Activated T-helper 2 cell treated with anti-CD3 and anti-CD28 coated beads, Interferon-gamma antibody, Interleukin-2, Interleukin-4, amounts not matched to agents 10 μg/mL and 5 μg/mL and 100 μg/mL, durations not matched to agents 14 hours and 24 hours and 36 hours (primary cell): ENCODE measurements at places on chromosomes 2 and 18. TPM values are rescaled to one million over a fixed set of nuclear protein-coding genes. Genes with fewer than 3 reads are reported as not detected.
A peak's percentile ranks its signal among the peaks of the same experiment; 100 is the strongest.

GRCh38 chr2:43169987-43170386 is 56.4 kb downstream of the ZFP36L2 start:
- DNase-seq = peak; percentile 60

The SPP2 gene
- not detected in 2 replicates for total RNA-seq

DNA sequence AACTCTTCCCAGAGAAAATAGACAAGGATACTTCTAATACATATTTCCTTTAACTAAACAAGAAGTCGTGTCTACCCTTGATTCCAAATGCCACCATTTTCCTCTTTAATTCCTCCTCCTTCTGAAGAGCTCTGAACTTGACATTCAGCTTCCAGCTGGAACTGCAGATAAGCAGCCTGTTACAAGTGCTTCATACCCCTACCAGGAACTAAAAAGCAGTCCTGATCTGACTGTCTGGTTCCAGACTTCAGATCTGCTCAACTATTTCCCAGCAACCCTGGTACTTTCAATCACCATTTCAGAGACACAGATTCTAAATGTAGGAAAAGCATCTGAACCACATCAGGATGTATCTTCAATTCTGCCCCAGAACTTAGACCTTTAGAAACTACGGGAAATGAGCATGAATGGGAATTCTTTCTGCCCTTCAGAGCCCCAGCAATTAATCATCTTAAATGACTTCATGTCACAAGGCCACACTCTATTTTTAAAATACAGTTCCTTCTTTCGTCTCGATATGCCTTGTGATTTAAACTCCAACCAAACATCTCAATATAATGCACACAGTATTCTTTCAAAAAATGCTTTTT is 159.5 kb downstream of the L3MBTL4 start:
- no peak for DNase-seq

DNA sequence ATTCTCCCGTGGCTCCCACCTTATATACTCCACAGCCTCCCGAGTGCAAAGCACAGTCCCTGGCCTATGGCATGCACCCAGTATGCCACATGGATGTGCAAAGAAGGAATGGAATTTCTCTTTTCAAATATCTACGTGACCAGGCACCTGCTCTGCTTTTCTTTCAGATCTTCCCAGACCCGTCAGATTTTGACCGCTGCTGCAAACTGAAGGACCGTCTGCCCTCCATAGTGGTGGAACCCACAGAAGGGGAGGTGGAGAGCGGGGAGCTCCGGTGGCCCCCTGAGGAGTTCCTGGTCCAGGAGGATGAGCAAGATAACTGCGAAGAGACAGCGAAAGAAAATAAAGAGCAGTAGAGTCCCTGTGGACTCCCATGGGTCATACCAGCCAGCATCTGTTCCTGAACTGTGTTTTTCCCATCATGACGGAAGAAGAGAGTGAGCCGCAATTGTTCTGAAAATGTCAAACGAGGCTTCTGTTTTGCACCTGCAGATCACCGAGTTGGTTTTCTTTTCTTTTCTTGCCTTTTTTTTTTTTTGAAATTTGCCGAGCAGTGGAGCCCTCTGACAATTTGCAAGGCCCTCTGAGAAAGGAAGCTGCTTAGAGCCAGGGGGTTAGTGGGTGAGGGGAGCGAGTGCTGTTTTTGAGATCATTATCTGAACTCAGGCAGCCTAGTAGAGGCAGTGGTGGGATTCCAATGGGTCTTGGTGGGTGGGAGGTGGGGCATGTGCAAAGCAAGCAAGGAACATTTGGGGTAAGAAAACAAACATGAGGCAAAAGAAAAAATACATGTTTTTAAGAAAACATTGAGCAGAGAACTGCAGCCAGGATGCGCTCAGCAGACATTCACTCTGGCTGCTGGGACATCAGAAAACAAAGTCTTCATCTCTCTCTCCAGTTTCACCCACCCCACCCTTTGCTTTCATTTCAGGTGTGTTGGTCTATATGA is 26.2 kb downstream of the LBH start:
- DNase-seq = no peak

GRCh38 chr2:46187112-46187618 is 110.0 kb upstream of the EPAS1 start:
- DNase-seq = peak; percentile 26

DNA sequence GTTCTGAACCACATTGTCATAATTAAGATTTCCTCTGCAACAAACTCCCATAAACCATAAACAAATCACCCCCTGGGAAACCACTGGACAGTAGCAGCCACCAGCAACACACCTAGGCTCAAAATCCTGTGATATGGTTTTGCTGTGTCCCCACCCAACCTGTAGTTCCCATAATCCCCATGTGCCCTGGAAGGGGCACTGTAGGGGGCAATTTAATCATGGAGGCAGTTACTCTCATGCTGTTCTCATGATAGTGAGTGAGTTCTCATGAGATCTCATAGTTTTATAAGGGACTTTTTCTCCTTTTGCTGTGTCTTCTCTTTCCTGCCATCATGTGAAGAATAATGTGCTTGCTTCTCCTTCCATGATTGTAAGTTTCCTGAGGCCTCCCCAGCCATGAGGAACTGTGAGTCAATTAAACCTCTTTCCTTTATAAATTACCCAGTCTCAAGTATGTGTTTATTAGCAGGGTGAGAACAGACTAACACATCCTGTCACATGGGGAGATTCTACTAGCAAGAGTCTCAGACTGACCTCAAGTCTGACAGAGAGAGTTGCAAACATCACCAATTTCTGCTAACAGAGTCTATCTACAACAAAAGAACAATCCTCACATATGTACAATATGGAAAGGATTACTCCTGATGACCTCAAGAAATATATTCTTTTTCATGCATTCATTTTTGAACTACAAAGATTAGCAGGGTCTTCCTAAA is 182.6 kb downstream of the GRB14 start:
- DNase-seq = no peak

The RAB6C gene
- not detected in 2 replicates for total RNA-seq

DNA sequence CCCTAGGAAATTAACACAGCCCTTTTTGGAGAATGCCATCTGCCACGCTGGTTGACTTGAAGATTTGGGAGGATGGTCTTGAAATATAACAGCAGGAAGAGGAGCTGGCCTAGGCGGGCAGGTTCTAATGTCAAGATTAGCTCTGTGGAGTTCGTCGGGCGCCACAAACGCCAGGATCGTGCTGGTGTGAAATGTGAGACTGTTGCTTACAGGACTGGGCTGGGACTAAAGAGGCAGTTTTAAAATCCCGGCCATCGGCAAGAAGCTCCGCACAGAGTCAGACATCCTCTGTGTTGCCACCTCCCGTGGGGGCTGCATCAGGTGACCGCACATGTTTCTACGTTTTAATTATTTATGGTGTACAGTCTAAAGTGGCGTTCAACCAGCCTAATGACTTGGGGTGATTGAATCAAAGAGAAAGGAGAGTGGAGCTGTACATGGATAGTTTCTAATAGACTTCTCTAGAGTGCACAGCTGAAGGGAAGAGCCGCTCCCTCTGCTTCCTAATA is 99.4 kb upstream of the BCL11A start:
- DNase-seq = no peak

The KDSR gene
- total RNA-seq = 73.3 and 76.1 TPM in 2 replicates
